ENCODE measurements at places on chromosomes 7 and 10.

- DNase-seq, result no peak
Measured at GRCh38 chr7:25894002-25894901, 257.7 kb upstream of the NFE2L3 start.

GRCh38 chr10:78307576-78307975 is 273.9 kb downstream of the RPS24 start:
- no peak for DNase-seq

GRCh38 chr7:51250512-51250911 is 66.1 kb downstream of the COBL start:
- DNase-seq, result no peak

DNA sequence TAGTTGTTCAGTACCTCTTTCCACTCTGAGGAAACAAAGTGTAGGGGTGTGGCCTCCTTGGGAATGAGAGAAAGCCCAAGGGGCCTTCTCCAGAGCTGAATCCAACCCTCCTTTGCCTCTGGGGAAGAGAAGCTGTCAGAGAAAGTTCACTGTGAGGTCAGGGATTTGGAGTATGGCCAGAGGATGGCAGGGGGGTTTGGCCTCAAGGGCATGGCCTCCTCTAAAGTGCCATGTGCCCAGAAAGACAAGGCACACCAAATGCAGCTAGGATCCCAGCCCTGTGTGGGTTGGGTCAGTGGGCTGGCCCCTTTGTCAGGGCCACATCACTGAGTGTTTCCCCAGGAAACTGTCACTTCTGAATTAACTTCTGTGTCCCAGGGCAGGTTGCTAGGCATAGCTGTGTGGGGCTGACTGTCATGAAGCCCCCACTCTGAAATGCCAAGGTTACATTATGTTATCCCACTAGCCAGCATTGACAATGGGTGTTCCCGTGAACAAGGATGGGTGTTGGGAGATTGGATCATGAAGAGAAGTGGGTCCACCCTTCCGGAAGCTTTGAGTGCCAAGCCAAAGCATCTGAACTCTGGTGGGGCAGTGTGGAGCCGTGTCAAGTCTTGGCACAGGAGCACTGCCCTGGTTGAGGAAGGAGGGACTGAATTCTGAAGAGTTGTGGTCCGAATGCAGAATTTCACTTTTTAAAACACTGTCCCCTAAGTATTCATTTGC is 123.3 kb downstream of the ZMIZ1 start:
- no peak for DNase-seq

DNA sequence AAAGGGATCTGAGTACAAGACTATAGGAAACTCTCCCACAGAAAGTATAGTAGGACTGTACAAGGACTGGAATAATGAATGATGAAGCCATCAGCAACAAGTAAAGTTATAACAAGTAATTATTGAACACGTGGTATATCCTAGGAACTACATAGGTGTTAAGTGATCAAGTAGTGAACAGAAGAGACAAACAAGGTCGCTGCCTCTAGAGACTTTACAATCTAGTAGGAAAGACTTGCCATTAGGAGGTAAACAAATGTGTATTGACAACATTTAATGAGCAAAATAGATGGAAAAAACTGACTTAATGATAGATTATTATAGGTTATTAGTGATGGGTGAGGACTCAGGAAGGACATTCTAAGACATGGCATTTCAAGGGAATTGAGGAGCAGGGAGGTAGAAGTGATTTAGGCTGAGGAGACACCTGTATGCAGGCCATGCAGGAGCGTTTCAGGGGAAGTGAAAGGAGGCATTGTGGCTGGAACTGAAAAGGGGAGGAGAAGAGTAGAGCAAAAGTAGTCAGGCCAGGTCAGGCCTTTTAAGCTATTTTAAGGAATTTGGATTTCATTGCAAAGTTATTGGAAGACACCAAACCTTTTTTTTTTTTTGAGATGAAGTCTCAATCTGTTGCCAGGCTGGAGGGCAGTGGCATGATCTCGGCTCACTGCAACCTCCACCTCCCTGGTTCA is 8.5 kb upstream of the GLCCI1 start:
- no peak for DNase-seq

- peak; percentile 41 for DNase-seq
Measured at GRCh38 chr10:97701438-97702069, 12.0 kb upstream of the MARVELD1 start.

DNA sequence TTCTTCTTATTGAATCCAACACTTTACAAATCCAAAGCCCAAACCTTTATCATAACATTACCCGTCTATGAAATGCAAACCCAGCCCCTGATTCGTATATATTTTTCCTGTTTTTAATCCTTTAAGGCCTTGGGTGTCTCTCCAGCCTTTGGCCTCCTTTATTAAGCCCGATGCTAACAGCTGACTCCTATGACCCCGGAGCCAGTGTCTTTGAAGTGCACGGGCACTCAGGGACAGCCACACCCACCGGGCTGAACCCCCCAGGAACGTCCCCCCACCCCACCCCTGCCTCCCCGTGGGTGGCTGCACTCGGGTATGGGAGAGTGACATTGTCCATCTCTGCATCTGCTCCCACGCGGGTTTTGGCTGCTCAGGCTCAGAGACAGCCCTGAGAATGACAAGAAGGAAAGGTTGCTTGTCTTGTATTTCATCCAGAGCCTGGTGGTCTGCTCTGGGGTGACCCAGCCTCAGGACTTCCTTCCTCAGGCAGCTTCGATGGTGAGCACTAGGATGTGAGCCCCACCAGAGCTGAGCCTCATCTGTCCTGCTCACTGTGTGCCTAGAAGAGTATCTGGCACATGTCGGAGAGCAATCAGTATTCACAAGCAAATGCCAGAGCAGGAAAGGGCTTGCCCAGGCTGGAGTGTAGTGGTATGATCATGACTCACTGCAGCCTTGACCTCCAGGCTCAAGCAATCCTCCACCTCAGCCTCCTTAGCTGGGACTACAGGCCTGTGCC is 210.4 kb downstream of the SKIDA1 start:
- DNase-seq, result no peak

DNA sequence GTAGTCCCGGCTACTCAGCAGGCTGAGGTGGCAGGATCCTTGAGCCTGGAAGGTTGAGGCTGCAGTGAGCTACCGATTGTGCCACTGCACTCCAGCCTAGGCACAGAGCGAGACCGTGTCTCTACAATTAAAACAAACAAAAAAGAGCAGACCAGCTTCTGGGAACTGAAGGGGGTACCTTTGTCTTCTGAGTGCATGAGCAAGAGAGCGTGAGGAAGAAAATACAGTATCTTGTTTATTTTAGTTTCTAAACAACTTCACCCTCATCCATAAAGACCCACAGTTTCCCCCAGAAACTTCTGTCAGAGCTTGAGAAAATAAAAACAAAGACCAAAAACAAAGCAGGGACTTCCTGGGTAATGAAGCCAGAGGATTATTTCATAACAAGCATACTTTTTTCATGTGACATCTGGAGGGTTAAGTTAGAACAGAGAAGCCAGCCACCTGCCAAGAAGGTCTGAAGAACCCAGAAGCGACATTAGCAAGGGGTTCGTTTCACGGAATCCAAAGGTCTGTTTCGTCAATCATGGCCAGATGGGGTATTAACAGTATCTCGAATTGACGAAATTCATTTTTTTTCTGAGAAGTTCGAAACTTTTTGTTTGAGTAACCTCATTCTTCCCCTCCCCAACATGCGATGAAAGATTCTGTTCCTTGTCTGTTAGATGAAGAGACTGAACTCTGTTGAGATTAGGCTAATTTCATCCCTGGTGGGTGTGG is 10.2 kb upstream of the IL2RA start:
- DNase-seq, result no peak

DNA sequence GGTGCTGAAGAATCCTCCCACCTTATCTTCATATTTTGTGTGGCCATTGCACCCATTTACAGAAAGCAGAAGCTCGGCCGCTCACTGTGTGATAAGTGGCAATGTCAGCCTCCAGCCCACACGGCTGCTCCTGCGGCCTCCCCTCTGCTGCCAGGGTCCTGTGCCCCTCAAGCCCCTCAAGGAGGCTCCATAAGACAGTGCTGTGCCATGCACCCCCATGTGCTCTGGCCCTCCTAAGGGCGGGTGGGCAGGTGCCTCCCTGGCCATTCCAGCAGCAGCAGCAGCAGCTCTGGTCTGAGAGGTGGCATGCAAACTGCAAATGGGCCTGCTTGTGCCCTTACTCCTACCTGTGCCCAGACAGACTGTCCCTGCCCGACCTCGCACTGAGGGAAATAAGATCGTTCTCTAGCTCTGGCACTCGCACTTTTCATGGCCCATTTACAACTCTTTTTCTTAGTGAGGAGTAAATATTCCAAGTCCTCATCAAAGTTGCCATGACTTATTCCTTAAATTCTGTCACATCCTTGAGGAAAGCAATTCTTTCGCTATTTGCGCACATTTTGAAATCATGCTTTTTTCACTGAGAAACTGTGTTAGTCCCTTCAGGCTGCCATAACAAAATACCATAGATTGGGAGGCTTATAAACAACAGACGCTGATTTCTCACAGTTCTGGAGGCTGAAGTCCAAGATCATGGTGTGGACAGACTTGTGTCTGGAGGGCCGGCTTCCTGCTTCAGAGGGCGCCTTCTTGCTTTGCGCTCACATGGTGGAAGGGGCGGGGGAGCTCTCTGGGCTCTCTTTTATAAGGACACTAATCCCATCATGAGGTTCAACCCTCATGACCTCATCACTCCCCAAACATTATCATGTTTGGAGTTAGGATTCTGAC is 187.8 kb downstream of the COBL start:
- DNase-seq, result no peak

DNA sequence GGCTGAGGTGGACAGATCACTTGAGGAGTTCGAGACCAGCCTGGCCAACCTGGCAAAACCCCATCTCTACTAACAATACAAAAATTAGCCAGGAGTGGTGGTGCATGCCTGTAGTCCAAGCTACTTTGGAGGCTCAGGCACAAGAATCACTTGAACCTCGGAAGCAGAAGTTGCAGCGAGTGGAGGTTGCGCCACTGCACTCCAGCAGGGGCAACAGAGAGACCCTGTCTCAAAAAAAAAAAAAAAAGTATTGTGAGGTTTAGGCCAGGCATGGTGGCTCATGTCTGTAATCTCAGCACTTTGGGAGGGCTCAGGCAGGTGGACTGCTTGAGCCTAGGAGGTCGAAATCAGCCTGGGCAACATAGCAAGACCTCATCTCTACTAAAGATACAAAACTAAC is 16.0 kb downstream of the TET1 start:
- DNase-seq, result no peak

DNA sequence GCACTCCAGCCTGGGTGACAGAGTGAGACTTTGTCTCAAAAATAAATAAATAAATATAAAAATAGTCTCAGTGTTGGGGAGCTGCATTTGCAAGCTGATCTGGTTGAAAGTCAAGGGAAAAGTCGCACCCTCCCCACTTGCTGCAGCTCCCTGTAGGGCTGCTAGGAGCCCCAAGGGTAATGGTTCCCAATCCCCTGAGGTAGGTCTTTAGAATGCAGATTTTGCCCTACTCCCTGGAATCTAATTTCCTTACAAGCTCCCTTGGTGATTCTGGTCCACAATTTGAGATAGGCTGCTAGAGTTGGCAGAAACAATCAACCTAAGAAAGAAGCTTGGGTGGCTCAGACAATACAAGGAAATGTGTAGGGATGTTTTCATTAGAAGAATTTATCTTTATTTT is 232.5 kb upstream of the YAE1 start:
- DNase-seq, result no peak

GRCh38 chr10:97781618-97782331 is 10.0 kb upstream of the SFRP5 start:
- no peak for DNase-seq

DNA sequence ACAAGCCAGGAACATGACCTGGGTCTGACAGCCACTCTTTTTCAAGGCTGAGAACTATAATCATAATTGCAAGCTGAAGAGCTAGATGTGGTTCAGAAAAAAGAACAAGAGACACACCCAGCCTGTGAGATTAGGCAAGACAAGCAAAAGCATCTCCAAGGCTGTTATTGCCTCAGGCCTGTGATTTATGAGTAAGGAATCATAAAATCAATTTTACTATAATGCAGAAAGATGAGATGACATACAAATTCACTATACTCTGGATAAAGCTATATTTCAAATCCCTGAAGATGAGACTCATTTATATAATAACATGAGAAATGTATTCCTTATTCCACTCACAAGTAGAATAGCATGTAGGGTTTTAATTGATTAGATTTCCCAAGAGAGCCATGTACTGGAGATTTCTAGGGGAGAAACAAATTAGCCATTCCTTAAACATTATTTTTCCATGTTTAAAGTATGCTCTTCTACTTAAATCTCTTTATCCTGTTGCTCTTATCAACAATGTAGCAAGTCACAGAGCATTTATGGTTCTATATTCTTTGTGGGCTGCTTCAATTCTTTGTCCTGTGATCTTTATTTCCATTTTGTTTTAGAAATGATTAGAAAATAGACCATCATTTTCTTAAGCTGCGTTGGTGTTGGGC is 47.4 kb downstream of the FHIP2A start:
- no peak for DNase-seq
